ENCODE measurements at places on chromosomes 16 and 17.

DNA sequence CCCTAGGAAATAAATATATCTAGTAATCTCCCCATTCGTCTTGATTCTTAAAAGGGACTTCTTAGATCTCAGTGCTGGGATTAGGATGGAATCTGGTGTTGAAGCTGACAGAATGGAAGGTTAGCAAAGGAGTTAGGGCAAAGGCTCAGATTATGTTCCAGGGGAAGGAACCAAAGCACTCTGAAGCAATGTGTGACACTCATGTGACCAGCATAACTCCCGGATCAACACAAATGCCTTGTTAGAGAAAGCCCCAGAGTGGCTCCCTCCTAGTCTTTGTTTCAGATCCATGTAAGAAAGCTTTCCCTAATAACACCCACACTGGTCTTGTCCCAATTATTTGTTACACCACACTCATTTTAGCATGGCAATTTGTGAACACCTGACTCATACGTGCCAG, 62.6 kb upstream of the ERN1 start:
- no peak for DNase-seq

- peak; percentile 48 for DNase-seq
Observed at GRCh38 chr17:76734080-76734840, 2.9 kb downstream of the SRSF2 start.

GRCh38 chr17:2124391-2124790, 69.5 kb downstream of the HIC1 start:
- DNase-seq, result no peak

GRCh38 chr16:86337581-86338402, 172.5 kb upstream of the FOXF1 start:
- DNase-seq, result no peak

DNA sequence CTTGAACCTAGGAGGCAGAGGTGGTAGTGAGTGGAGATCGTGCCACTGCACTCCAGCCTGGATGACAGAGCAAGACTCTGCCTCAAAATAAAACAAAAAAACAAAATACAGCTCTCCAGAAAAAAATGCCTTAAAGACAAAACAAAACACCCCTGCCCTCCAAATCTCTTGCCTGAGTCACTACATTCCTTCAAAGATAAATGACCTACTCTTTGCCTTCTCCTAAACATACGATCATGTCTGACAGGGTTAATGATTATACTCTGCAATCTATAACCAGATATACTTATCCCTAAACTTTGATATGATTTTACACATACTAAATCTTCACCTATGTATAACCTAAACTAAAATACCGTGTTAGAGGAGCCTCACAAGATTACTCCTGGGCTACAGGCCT, 1.4 kb upstream of the SETD6 start:
- DNase-seq, result no peak

- DNase-seq, result no peak
Observed at GRCh38 chr17:81713556-81714411, 1.7 kb downstream of the SLC25A10 start.
